NCI-H510A (cell line): ENCODE measurements at places on chromosomes 1 and 21.

GRCh38 chr1:40784771-40785151 lies 1.2 kb downstream of the KCNQ4 start:
- no peak for DNase-seq

- DNase-seq, result no peak
Observed at GRCh38 chr1:10638559-10639005, 157.9 kb downstream of the CASZ1 start.

- no peak for DNase-seq
Observed at GRCh38 chr1:235841938-235842545, 24.7 kb downstream of the LYST start.

GRCh38 chr1:73105755-73106154 lies 823.4 kb upstream of the NEGR1 start:
- DNase-seq, result no peak

- DNase-seq, result peak; percentile 79
Observed at GRCh38 chr1:7207875-7208646, 422.8 kb downstream of the CAMTA1 start.

GRCh38 chr1:217333939-217334338 lies 297.0 kb downstream of the GPATCH2 start:
- DNase-seq, result no peak

DNA sequence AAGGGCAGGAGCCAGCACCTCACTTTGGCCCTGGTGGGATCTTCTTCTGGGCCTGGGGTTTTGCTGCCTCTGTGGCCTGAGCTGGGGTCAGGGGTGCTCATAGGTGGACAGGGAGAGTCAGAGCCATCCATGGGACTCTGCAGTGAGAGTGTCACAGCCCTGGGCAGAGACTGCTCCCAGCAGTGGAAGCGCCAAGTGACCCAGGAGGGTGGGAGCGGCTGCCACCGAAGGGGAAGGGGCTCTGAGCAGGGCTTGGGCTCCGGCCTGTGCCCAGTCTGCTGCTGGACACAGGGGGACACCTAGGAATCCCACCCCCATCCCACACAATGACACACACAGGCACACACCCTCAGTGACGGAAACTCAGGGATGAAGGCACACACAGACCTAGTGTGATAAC lies 368 bp downstream of the CLCNKB start:
- no peak for DNase-seq

- no peak for DNase-seq
Observed at GRCh38 chr1:27967884-27968466, 8.2 kb downstream of the XKR8 start.

GRCh38 chr1:179253286-179253972 lies 24.0 kb upstream of the ABL2 start:
- DNase-seq, result no peak

- DNase-seq, result no peak
Observed at GRCh38 chr1:153796786-153797659, 21.8 kb downstream of the SLC27A3 start.

GRCh38 chr1:41838266-41838665 lies 80.5 kb downstream of the HIVEP3 start:
- no peak for DNase-seq

DNA sequence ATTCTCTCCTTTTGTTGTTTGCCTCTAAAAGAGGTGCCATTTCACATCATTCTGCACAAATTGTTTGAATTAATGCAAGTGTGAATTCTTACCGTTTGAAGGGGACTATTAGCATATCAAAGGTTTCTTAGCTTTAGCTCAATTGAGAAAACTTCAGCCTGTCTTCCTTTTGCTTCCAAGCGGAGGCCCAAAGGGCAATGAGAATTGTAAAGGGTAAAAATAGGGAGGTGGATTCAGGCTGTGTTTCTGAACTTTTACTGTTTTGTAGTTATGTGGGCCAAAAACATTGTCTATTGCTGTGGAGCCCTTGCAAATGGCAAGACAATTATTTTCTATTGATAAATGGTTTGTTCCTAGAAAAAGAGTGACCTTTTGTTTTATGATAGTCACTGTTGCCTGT lies 3.6 kb downstream of the ADGRL2 start:
- DNase-seq, result no peak

DNA sequence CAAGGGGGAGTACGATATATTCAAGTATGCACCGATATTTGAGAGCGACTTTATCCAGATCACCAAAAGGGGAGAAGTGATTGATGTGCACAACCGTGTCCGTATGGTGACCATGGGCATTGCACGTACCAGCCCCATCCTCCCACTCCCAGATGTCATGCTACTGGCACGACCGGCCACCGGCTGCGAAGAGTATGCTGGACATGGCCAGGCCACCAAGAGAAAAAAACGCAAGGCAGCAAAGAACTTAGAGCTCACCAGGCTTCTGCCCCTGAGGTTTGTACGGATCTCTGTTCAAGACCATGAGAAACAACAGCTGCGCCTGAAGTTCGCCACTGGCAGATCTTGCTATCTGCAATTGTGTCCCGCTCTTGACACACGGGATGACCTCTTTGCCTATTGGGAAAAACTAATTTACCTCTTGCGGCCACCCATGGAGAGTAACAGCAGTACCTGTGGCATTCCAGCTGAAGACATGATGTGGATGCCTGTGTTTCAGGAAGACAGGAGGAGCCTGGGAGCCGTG lies 16.5 kb downstream of the ATF3 start:
- no peak for DNase-seq

DNA sequence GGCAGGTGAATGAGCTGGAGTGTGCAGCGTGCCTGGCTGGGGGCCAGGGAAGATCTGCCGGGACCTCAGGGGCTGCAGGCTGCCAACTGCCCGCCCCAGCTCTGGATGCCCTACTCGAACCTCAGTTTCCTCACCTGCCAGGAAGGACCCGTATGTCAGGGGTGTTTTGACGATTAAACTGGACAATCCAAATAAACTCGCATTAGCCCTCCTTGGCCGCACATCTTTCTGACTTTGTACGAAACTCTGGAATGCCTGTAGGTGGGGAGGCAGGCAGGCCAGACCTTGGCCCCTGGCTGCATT lies 8.3 kb upstream of the ZNF669 start:
- DNase-seq, result no peak

- DNase-seq, result no peak
Observed at GRCh38 chr1:30758785-30759380, 1.3 kb upstream of the LAPTM5 start.

- peak; percentile 90 for DNase-seq
Observed at GRCh38 chr1:230066466-230067404, at the start of gene GALNT2. Gene GALNT2 (plus strand): TSS chr1:230067238. CDS start chr1:230067281, 43 bp downstream.

GRCh38 chr21:27329255-27329851 lies 362.5 kb upstream of the ADAMTS5 start:
- no peak for DNase-seq

- DNase-seq, result no peak
Observed at GRCh38 chr21:14995695-14996490, 68.9 kb downstream of the NRIP1 start.

GRCh38 chr21:33540711-33541104 lies 1.2 kb downstream of the GART start:
- no peak for DNase-seq

DNA sequence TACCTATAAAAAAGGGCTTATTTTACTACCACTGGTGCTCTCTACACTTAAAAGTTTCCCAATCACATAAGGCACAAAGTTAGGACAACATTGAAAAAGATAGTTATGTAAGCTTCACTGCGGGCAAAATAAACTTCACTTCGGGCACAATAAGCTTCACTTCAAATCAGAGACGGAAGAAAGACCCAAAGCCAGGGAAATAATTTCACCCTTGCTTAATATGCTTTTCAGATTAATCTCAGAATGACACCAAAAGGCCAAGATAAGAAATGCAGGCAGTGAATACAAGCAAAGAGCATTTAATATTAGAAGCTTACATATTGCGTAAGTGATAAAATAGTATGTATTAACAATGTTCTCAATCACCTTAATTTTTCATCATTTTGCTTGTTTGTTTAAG lies 444.2 kb downstream of the SETD4 start:
- no peak for DNase-seq

DNA sequence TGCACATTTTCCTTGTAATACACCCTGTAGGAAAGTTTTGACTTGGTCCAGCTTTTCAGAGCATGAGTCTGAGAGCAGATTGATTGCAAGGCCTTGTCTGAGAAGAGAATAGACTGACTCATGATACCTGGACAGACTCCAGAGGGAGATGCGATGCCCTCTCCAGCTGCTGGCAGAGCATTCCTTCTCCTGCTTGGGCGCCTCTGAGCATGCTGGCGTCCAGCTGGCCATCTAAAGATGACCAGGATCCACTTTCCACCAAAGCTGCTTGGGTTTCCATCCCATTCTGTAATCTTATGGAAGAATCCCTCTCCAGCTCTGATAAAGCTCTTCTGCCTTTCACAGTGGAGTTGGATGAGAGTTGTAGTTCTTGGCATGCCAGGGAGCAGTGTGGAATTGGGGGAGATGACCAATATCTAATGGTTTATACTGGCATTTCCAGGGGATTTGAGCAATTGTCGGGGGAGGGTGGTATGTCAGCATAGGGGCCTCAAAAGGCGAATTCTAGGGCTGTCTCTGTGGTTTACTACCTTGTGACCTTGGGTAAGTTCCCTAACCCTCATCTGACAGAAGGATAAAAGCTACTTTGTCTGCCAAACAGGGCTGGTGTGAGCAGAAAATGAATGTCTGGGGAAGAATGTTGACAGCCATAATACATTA lies 19.5 kb downstream of the SZRD1 start:
- DNase-seq, result no peak

- DNase-seq, result no peak
Observed at GRCh38 chr1:111015222-111015621, 51.5 kb upstream of the LRIF1 start.

- no peak for DNase-seq
Observed at GRCh38 chr1:179941454-179941853, 13.2 kb upstream of the CEP350 start.

GRCh38 chr1:13762642-13763041 lies 62.7 kb downstream of the PRDM2 start:
- DNase-seq, result peak; percentile 18

DNA sequence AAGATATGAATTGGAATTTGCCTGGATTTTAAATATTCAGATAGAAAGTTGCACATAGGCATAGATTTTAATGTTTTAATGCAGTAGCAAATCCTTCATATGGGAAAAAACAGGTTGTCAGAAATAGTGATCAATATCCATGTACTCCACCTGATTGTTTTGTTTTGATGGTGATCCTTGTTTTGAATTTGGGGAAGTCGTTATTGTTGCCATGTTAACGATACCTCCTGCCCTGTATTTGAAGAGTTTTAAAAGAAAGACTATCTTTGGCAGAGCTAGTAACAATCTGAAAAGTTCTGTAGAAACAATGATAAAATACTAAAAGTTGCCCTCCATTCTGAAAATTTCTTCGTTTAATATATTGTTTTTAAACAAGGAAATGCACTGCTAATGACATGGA lies 1.1 kb downstream of the CEP350 start:
- DNase-seq, result no peak

GRCh38 chr1:214337511-214337910 lies 56.6 kb downstream of the SMYD2 start:
- DNase-seq, result no peak
